Motor neuron (in vitro differentiated cells): ENCODE measurements at places on chromosomes 7 and 10. TPM values are rescaled to one million over a fixed set of nuclear protein-coding genes. Genes with fewer than 3 reads are reported as not detected.

The TMEM176A gene
- 7.2 and 13.3 TPM in 2 replicates for total RNA-seq

The SLC25A40 gene
- 14.1 and 17.4 TPM in 2 replicates for total RNA-seq

The TMEM139 gene
- total RNA-seq, result 3.0 and 3.1 TPM in 2 replicates

The CFAP70 gene
- 1.2 and 2.1 TPM in 2 replicates for total RNA-seq

The GRM8 gene
- total RNA-seq, result 0.35 TPM in 1 of 2 replicates, not detected in the other

The AQP1 gene
- total RNA-seq, result 1.6 and 1.8 TPM in 2 replicates

The ANKRD2 gene
- total RNA-seq, result not detected in 2 replicates

The KLF14 gene
- 0.11 and 0.20 TPM in 2 replicates for total RNA-seq

DNA sequence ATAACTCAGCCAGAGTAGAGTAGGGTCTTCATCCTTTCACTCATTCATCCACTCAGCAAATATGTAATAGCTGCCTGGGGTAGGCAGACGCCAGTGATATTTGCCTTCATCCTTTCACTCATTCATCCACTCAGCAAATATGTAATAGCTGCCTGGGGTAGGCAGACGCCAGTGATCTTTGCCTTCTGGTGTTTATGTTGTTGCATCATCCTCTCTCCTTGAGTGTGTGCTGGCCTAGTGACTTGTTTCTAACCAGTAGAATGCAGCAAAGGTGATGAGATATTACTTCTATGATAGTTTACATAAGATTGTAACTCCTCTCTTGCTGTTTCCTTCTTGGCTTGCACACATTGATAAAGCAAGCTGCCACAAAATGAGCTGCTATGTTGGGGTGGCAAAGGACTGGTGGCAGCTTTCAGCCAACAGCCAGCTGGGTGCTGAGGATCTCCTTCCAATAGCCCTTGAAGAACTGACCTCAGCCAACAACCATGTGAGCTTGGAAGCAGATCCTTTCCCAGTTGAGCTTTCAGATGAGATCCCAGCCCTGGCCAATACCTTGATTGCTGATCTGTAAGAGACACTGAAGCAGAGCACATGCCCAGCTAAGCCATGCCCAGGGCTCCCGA lies 23.2 kb upstream of the MTPN start:
- no peak for ATAC-seq

GRCh38 chr7:5586279-5586962 lies 162.8 kb upstream of the TNRC18 start:
- ATAC-seq, result no peak

DNA sequence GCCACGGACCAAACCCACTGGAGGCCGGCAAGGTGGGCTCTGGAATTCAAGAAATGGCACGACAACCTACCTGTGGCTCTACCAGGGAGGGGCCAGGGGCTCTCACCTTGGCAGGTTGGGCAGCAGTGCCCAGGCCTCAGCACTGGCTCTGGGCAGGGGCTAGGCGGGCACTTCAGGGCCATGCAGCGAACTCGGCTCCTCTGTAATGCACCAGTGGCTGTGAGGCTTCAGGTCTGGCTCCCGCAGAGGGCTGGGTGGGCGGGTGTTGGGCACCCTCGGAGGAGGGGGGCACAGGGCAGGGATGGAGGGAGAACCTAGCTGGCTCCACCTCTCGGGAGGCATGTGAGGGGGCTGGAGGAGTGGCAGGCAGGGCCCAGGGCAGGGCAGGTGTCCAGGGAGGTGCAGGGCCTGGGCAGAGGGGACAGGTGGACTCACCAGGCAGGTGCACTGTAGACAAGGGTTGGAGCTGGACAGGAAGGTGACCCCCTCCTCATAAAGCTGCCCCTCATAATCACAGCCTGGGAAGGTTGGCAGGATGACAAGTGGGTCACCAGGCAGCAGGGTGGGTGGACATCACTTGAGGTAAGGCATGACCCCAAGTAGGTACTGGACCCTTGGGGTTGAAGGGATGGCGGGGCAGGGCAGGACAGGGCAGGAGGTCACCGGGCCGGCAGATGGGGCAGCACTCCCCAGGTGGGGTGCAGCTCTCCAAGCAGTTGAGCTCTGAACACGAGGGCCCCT lies 6.7 kb downstream of the KCP start:
- ATAC-seq, result no peak

- no peak for ATAC-seq
Observed at GRCh38 chr7:136064081-136064480, 86.9 kb upstream of the MTPN start.

DNA sequence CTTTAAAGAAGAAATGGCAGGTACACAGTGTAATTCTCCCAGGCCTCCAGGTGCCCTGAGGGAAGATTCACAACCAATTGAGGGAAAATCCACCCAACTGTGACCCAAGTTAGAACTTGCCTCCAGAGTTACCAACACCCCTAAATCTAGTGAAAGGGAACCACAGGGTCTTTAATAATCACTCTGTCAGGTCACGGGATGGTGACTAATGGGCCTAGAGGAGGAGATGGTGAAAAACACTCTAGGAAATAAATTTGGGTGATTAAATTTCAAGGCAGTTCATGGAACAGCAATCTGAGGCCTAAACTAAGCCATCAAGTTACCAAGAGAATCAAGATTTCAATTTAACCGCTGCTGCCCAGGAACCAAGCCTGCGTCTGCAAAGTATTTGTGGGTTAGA lies 26.7 kb upstream of the SLF2 start:
- ATAC-seq, result no peak

GRCh38 chr7:129047761-129048160 lies 7.2 kb downstream of the TNPO3 start:
- no peak for ATAC-seq

DNA sequence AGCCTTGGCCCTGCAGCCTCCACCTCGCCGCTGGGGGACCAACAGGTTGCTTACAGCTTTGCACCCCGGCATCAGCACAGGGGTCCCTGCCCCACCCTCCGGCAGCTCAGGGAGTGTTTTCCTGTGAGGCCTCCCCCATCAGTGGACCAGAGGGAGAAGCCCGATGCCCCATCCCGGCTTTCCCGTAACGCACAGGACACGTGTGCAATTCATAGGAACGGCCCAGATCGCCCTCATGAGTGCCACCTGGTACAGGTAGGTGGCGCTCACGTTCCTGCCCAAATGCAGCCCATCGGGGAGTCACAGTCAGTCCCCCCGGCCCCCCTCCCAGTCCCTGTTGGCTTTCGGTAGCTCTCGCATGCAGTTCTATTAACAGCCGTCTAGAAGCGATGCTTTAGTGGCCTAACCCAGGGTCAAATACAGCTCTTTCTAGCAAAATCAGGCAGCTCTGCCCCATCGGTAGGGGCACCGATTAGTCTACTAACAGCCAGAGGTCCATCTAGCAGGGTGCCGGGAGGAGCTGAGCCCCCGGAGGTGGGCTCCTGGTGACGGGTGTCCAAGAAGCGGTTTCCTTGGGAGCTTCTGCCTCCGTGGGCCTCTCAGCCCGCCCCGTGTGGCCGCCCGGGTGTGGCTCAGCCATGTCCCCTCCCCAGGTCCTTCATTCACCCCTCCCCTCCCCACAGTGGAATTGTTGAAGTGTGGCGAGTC lies 48.4 kb upstream of the GTF2IRD1 start:
- no peak for ATAC-seq

DNA sequence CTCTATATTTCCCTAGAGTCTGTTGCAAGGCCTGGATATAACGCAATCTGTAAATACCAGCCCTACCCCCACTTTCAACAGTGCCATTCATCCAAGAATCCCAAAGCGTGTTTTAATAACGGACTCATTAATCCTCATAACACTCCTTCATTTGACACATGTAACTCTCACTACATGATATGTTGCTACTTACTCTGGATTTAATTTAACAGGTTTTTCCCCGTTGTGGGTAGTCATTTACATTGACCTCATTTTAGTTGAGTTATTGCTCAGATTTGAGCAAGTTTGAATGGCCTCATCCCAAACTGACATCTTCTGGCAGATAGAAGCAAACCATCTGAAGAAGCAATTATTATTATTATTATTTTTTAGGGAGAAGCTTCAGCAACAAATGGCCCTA lies 125.4 kb upstream of the NPVF start:
- no peak for ATAC-seq

DNA sequence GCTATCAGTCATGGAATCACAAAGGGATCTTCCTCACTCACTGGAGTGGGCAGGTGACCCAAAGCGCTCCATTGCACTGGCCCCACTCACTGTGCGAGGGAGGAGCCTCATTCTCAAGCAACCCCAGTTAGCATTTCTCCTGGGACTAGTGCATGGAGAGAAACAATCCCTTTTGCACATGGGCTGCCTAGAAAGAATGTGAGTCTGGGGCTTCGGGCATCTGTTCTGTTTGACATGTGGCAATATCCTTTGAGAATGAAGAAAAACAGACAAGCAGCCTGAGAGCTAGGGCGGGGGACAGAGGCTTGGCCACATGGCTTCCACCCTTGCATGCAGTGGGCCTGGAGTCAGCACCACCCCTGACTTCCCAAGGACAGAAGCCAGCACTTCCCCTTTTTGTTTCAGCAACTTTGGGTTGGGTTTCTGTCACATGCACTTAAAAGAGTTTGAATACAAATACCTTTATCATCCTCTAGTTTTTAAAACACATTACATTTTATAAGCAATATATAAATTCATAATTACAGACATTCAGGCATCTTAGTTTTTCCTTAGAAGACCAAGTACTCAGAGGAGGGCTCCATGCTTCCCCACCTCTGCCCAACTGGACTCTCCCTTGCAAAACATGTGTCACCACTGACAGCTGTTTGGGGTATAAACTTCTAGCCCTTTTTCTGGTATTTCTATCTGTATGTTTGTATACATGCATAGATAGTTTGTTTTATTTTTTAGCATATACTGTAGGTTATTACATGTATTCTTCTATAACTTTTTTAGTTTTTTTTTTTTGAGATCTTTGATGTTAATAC lies 73.8 kb downstream of the RBM20 start:
- ATAC-seq, result peak; percentile 60

- ATAC-seq, result no peak
Observed at GRCh38 chr10:119424258-119424975, 118.1 kb downstream of the RGS10 start.

GRCh38 chr7:128914566-128915151 lies 4.2 kb upstream of the KCP start:
- no peak for ATAC-seq

DNA sequence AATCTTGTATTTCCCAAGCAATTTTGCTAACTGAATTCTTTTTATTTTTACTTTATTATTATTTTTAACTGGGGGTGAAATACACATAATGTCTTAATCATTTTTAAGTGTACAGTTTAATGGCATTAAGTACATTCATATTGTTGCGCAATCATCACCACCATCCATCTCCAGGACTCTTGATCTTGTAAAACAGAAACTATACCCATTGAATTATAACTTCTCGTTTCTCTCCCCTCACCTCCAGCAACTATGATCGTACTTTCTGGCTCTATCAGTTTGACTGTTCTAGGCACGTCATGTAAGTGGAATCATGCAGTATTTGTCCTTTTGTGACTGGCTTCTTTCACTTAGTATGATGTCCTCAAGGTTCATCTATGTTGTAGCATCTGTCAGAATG lies 108.8 kb downstream of the ARL5B start:
- ATAC-seq, result no peak

DNA sequence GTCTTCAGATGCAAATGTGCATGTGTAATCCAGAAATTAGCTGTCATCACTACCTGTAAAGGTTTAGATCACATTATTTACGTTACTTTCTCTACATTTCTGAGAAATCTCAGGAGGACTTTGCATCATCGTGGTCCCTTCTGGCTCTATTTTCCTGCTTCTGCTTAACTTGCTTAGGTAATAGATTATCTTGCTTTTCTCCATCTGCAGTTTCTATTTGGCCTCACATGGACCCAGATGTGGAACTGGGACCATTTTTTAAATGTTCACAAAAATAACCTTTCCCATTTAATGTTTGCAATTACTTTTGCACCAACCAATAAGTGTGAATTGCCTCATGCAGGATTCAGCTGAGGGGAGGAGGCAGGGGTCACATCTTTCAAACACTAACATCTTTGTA lies 278.4 kb upstream of the SEMA3C start:
- ATAC-seq, result no peak

- ATAC-seq, result no peak
Observed at GRCh38 chr7:114835303-114835702, 86.6 kb upstream of the MDFIC start.

GRCh38 chr7:16026253-16027020 lies 340.0 kb upstream of the MEOX2 start:
- no peak for ATAC-seq

GRCh38 chr10:97659589-97659988 lies 19.1 kb downstream of the PI4K2A start:
- peak; percentile 43 for ATAC-seq

- ATAC-seq, result no peak
Observed at GRCh38 chr10:93028883-93029282, 31.7 kb upstream of the CYP26C1 start.

DNA sequence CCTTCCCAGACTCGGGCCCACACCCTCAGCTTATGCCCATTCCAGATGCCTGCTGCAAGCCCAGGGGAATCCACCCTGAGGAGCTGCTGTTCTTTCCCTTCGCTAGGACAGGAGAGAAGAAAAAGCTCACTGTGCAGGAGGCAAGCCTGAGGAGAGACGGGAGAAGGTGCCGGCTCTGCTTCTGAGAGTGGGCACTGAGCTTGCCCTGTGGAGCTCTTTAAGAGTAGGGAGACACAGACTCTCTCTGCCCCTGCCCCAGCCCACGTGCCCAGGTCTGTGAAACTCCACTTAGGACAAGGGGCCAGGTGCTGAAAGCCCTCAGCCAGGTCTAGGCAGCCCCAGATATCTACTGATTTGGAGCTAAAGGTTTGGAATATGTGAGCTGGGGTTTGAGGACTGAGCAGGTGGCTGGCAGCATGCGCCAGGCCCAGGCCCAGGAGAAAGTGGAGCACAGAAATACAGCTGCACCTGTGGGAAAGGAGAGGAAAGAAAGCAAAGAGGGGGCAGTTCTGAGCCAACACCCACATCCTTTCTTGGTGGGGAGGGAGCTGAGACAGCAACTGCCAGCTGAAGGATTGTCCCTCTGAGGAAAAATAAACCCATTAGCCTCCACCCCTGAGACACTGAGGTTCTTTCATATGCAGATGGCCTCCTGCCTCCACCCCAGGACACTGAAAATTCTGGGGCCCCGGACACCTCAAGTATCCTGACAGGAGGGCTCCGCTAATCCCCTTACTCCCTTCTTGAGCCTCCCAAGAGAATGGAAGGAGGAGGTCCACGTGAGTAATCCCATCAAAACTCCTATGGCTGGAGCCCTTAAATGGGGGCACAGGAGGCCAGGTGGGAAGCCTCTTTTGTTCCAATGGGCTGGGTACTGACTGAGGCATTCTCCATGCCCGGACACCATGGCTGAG lies 7.3 kb downstream of the POLL start:
- ATAC-seq, result no peak

DNA sequence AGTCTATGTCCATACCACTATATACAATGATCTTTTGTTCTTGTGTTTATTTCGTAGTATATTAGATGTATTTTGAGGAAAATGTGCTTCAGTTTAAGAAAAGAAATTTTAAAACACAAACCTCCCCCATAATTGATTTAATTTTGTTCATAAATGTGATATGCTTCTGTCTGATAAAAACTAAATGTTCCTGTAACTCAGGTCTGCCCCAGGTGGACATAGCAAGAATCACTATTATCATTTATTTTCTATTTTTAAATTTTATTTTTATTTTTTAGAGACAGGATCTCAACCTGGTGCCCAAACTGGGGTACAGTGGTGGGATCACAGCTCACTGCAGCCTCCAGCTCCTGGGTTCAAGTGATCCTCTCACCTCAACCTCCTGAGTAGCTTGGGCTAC lies 43.2 kb downstream of the BEND7 start:
- no peak for ATAC-seq
